ENCODE measurements at places on chromosomes 2 and 18.

- DNase-seq, result no peak
These were observed 34.6 kb upstream of the STK17B start for GRCh38 chr2:196205881-196206435.

DNA sequence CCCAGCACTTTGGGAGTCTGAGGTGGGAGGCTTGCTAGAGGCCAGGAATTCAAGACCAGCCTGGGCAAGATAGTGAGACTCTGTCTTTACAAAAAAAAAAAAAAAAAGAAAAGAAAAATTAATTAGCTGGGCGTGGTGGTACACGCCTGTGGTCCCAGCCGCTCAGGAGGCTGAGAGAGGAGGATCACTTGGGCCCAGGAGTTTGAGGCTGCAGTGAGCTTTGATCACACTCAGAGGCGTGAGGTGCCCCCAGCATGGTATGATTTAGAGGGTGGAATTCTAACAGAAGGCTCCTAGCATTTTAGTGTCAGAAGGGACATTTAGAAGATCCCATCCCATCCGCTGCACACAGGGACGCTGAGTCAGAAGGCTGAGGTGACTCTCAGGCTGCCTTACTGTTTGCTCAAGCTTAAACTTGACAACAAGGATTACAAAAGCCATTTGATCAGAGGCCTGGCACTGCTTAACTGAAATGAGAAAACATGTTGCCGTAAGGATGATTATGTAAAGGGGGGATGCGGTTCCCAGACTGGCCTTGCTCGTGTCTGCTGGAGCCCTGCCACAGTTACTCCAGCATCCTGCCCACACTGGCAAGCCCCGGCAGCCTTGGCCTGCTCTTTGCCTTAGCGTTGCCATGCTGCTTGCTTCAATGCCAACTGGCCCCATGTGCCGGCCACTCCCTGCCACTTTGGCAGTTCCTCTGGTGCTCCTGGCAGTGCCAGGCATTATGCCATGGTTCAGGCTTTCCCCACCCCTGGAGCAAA lies 45.6 kb upstream of the SLC1A4 start:
- DNase-seq, result no peak

- peak; percentile 39 for DNase-seq
These were observed 2.7 kb downstream of the CXCR4 start for GRCh38 chr2:136115183-136115761.

DNA sequence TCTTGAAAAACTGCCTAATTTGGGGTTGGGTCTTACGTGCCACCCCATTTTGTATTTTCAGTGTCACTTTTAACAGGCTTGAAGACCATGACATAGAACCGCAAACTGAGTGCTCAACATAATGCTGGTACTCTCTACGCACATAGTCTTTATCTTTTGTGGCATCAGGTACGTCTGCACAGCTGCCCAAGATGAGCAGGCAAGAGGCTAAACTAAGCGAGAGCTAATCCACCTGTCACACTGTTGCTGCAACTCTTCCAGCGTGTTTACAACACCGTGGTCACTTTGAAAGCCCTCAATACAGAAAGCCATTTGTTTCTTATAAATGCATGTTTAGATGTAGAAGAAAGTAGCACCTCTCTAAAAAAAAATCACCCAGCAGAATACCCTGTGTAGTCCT lies 270.0 kb upstream of the TCF4 start:
- no peak for DNase-seq

GRCh38 chr2:202037086-202037485 lies 3.4 kb downstream of the FZD7 start:
- no peak for DNase-seq

DNA sequence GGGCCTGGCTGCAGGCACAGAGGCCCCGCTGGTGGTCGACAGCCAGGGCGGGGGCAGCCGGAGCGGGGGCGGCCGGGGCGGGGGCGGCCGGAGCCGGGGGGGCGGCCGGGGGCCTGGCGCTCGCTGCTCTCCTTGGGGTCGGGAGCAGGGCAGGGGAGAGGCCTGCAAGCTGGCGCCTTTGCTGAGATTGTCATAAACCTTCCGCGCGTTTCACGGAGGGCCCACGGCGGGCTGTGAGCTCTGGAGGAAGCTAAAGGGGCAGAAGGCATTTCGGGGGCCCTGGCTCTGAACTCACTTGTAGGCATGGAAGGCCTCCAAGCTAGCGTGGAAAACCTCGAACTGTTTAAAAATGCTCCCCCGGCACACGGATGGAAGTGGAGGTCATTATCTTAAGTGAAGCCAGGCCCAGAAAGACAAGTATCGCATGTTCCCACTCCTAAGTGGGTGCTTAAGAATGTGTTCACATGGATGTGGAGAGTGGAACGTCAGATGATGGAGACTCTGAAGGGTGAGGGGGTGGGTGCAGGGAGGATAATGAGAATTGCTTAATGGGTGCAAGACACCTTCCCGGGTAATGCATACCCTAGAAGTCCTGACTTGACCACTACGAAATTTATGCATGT lies 629 bp downstream of the PRELID3A start:
- DNase-seq, result peak; percentile 51

DNA sequence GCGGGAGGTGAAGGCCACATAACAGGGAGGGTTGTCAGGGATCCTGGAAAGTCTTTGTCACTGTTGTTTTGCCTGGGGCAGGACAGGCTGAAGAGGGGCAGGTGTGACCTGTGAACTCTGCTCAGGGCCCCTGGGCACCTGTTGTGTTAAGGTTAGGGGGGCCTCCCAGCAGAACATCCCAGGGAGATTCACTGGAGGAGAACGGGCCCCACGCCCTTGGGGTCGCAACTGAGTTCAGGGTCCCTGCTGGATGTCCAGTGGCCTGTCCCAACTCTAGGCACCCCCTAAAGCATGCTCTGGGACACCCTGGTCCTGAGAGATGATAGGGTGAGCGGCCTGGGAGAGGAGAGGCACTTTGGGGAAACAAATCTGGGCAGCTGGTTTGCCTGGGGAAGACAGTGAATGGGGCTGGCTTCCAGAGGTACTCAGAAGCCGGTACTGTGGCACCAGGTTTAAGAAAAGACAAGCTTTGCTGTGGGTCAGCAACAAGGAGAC lies 22.9 kb downstream of the GPR35 start:
- DNase-seq, result no peak
